ENCODE measurements at places on chromosomes 6 and 20. TPM values are rescaled to one million over a fixed set of nuclear protein-coding genes. Genes with fewer than 3 reads are reported as not detected.

Gene CGA
- not detected for total RNA-seq

- no peak for DNase-seq
Observed at GRCh38 chr6:135323979-135324378, 142.9 kb downstream of the MYB start.

DNA sequence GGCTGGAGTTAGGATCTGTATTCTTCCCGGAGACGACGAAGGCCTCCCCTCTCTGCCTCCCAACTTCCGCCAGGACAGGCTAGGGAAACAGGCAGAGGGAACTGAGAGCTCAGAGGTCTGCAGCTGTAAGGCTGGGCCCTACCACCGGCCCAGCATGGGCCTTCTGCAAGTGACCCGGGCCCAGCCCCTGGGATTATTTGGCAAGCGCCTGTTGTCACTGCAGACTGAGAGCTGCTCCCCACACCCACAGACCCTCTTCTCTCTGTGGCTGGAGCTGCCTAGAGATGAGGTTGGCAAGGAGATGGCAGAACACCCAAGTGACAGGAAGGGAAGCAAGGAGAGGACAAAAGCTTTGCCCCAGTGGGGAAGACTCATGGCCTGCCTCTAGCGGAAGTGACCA lies 212.6 kb downstream of the ZDHHC14 start:
- no peak for DNase-seq

DNA sequence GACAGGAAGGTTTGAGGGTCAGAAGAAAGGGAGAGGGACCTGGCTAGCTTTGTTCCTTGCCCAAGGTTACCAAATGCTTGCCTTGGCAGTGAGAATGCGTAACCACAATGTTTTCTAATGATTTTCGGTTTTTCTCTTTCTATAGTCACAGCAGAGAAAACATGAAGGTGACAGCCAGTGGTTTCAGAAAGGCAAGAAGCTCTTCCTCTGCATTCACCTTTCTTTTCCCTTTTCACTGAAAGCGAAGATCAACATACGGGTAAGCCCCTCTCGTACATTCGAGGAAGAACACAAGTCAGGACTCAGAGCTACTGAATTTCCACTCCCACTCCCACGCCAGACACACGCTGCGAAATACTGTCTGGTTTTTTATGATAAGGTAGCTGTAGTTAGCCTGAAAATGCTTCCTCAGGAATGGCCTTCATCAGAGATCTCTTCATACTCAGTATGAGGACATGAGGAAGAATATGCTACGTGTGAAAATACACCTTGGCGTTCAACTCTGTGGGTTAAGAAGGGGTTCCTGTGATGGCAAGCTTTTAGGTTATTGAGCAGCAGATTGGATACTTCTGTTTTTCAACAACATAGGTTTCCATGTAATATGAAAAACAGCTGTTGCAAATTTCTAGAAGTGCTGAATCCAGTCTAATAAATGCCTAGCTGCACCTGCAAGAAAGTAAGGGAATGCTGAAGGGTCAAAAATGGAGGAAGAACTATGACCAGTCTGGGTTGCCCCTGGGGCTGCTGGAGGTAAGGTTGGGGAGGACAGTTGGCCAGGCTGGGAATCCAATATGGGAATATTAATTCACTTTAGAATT lies 7.4 kb upstream of the CD83 start:
- DNase-seq, result no peak

DNA sequence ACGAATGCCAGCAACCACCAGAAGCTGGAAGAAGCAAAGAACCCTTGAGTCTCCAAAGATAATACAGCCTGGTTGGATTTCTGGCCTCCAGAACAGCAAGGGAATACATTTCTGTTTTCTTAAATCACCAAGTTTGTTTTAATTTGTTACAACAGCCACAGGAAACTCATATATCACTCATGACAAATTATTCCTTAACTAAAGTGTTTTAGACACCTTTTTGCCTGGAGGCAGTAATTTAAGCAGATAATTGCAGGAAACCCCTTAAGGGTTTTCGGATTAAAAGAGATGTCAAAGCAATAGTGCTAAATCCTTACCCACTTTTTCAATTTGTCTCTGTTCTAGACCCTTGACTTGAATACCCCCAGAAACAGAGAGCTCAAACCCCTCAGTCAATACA lies 1050.0 kb downstream of the EPHA7 start:
- DNase-seq, result no peak

DNA sequence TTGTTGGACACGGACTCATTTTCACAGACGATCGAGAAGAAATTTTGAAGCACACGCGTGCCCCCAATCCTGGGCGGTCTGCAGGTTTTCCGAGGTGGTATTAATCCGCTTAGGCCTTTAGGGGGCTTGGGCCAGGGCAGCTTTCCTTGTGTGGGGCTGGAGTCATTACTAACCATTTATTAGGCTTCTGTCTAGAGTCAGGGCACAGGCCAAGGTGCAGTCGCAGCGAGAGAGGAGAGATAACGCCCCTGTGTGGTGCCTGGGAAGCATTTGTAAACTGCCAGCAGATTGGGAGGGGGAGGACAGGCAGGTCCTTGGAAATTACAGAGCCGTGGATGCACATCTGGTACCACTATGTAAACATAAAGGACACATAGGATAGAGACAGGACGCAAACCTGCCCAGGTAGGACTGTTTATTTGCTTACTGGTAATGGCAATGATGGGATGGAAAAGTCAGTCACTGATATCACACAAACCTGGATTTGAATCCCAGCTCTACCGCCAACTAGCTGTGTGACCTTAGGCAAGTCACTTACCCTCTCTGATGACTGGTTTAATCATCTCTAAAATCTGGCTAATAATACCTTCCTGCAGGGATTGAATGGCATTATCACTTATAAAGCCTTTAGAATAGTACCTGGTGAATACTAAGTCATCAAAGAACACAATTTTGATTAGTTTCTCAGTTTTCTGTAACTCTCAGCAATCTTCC lies 76.4 kb downstream of the TMEM242 start:
- DNase-seq, result no peak

Gene TP53TG5
- total RNA-seq, result not detected

DNA sequence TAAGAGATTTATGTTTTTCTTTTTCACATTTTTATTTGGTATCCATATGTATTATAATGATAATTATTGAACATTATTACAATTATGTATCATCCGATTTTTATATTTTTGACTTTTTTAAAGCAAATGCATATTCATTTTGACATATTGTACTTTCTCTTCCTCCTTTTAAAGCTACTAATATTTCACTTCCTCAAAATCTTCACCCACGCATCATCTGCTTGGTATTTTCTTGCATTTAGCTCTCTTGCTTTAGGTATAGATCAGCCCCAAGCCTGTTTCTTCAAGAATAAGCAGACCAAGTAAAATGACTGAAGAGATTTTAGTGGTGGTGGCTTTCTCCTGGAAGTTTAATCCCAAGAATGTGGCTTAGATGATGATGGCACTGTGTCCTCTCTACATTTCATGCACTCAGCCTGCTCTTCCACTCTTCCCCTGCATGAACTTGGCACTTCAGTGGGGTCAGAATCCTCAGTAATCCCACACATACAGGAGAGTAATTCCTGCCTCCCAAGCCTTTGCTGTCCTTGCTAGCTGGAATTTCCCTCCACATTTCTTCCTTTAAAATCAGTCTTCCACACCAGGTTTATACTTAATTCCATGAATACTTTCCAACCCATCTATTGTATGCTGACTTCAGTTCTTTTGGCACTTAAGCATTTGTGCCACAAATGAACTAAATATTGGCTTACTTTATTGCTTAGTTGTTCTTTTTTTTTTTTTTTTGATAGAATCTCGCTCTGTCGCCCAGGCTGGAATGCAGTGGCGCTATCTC lies 8.2 kb downstream of the NCOA7 start:
- no peak for DNase-seq

- DNase-seq, result no peak
Observed at GRCh38 chr6:131910219-131910589, 41.0 kb downstream of the CCN2 start.

GRCh38 chr6:50264995-50265571 lies 215.4 kb upstream of the DEFB112 start:
- no peak for DNase-seq

DNA sequence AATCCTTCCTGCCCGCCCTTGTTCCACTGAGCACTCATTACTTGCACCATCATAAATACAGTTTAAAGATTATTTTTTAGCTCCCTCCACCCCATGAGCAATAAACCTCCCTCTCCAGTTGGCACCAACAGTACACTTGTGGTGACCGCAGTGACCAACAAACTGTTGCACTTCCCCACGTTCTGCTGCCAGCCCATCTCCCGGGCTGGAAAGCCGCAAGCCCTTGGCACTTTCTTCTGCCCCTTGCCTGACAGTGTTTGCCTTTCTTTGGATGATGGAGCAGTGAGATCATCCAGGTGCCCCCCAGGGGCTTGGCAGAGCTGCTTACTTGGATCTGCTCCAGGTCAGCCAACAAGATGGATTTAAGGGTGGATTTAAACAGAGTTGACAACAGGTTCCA lies 21.6 kb downstream of the KCNB1 start:
- no peak for DNase-seq

DNA sequence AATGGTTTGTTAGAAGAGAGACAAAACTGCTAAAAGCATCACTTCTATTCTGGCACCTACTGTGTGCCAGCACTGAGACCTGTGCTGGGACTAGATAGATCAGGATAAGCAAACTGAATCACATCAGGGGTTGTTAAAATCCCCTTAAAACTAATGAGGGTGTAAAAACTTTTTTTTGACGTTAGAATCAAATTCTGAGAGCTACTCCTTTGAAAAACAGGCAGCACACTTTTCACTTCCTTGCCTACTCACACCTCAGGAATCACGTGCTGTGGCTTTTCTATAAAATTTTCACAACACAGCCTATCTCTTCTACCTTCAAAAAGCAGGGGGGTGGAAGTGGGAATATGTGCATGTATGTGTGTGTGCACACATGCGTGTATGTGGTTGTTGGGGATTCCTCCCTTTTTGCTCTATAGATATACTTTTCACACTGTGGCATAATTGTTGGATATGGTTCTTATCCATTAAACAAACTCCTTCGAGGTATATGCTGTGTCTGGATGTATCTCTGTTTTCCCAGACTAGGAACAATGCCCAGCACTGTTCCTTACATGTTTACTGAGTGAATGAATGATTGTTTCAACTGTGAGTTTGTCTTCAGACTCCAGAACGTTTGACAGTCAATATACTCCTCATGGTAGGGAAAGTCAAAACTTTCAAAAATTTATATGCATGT lies 105.4 kb downstream of the FYN start:
- DNase-seq, result no peak

GRCh38 chr20:63066506-63067265 lies 59.9 kb upstream of the BHLHE23 start:
- DNase-seq, result no peak
